ENCODE measurements at places on chromosomes 13 and 19.
A peak's percentile ranks its signal among the peaks of the same experiment; 100 is the strongest.

DNA sequence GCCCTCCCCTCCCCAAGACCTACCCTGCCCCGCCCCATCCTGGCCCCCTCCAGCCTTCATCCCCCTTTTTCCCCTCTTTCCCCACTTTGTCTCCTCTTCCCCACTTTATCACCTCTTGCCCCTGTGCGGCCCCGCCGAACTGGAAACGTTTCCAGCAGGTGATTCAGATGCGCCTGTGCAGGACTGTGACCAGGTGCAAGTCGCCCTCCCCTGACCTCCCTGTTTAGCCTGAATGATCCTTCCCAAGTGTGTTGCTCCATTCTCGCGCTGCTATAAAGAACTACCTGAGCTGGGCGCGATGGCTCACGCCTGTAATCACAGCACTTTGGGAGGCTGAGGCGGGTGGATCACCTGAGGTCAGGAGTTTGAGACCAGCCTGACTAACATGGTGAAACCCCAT, 25.9 kb downstream of the ZNF791 start:
- H3K27ac ChIP-seq: no peak overlapping the region
- H3K27me3 ChIP-seq: no peaks in the 10 kb centered on the region
- no peak overlapping the region for H3K4me3 ChIP-seq
- DNase-seq: no peak
- peaks cover 10% of the 10 kb centered on the region for H3K4me1 ChIP-seq
- peaks cover 2% of the 10 kb centered on the region for H3K36me3 ChIP-seq

- no peak for DNase-seq
- H3K4me1 ChIP-seq: peaks cover 11% of the 10 kb centered on the region
- no peak overlapping the region for H3K27ac ChIP-seq
- no peak overlapping the region for H3K4me3 ChIP-seq
Observed at GRCh38 chr13:113394339-113394640, 30.4 kb upstream of the GRTP1 start.

DNA sequence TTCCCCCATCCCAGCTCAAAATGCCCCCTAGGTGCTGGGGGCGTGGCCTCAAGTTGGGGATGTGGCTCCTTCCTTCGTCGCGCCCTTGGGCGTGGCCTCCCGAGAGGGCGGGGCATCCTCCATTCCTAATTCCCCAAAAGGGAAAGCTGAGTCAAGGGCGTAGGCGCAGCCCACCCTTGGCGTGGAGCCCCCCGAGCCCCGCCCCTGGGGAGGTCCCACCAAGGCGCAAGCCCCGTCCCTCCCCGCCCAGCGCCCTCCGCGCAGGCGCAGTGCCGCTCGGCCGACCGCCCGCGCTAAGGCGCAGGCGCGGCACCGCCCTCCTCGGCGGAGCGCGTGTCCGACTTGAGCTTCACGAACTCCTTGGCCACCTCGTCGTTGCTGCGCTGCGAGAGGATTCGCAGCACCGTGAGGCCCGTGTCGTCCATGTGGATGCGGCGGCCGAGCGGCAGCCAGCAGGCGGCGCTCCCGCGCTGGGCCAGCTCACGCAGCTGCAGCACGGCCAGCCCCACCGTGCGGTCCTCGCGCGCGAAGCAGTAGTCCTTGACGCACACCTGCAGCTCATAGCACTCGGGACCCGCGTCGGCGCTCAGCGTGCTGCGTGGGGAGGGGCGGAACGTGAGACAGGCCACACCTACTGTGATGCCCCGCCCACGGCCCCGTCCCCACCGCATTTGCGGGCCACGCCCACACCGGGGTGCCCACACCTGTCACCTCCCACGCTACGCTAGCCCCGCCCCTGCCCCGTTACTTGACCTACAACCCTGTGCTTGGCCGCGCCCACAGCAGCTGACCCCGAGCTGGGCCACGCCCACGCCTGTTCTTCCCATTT, 50.5 kb downstream of the COLGALT1 start:
- H3K4me1 ChIP-seq: peaks cover 13% of the 10 kb centered on the region
- H3K27ac ChIP-seq: no peak overlapping the region
- peaks cover 9% of the 10 kb centered on the region for H3K27me3 ChIP-seq

DNA sequence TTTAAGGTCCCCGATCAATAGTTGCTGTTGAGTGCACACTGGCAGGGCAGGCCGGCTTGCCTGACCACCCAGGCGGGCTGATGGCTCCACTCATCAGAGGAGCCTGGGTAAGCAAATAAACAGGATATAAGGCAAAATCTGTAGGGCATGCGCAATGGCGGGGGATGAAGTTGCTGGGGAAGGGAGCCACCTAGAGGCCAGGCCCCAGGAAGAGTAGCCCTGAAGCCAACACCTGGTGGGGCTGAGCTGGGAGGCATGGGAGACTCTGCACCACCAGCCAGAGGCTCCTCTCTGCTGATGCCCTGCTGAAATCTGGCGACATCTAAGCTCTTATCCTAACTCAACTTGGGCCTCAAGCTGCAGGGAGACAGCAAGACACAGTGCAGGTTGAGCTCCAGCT, 324.3 kb downstream of the ZNF536 start:
- peaks cover 15% of the 10 kb centered on the region for H3K4me1 ChIP-seq
- H3K27me3 ChIP-seq: peaks cover 3% of the 10 kb centered on the region
- no peak overlapping the region for H3K27ac ChIP-seq
- DNase-seq: peak; percentile 5
- no peaks in the 10 kb centered on the region for H3K36me3 ChIP-seq

DNA sequence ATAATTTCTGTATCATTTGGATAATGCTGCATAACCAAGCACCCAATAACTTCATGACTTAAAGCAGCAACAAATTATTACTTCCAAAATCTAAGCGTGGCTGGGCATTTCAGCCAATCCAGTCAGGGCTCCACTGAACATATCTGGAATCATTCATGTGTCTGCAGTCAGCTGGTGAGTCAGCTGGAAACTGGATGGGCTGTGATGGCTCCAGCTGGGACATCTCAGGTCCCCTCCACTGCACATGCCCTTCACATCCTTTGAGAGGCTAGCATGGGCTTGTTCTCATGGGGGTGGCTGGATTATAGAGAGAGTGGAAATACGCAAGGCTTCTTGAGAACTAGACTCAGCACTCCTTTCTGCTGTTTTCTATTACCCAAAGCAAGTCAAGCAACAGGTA, 961.9 kb downstream of the DIAPH3 start:
- H3K36me3 ChIP-seq: no peaks in the 10 kb centered on the region
- H3K4me1 ChIP-seq: no peaks in the 10 kb centered on the region
- no peak overlapping the region for H3K27ac ChIP-seq
- no peaks in the 10 kb centered on the region for H3K27me3 ChIP-seq
